Glutamatergic neuron (in vitro differentiated cells): ENCODE measurements at places on chromosomes 1 and 21. TPM values are rescaled to one million over a fixed set of nuclear protein-coding genes. Genes with fewer than 3 reads are reported as not detected.

SPRR2F gene
- not detected for total RNA-seq

TEX38 gene
- not detected for total RNA-seq

LAMB3 gene
- total RNA-seq: 0.54 TPM

POU3F1 gene
- total RNA-seq: 9.3 TPM

GIPC2 gene
- total RNA-seq: not detected

ASAP3 gene
- 53.5 TPM for total RNA-seq

RGS16 gene
- 37.2 TPM for total RNA-seq

PTBP2 gene
- 112 TPM for total RNA-seq

OSBPL9 gene
- 84.6 TPM for total RNA-seq

COL9A2 gene
- 3.3 TPM for total RNA-seq

DNA sequence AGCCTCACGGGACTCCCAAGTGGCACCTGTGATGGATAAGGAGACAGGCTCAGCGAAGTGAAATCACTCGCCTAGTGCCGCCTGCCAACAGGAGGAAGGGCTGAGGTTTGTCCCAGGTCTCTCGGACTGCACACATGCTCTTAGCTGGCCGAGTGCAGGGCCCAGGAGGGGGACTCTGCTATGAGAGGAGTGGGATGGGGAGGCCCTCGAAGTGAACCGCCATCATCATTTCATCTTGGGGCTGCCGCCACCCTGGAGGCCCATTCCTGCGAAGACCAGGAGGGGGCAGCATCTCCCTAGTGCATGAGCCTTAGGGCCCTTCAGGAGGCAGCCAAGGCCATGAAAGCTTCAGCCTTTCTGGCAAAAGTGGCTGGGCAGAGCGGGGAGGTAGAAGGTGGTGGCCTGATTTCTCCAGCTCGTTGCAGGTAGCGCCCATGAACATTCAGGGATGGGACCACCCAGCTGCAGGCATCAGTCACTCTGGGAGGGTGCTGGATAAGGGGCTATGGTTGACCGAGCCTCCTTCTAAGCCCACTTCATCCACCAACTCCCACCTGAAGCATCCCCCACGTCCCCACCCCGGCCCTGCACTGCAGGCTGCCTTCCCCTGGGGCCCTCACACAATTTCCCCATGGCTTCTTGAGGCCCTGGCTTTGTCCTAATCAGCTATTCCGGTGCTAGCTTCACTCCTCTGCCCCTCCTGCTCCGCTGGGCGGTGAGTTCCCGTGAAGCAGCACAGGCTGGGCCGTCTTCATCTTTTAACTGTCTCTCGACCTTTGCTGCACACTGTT, 17.2 kb upstream of the RASSF5 start:
- peak; percentile 93 for DNase-seq
- H3K36me3 ChIP-seq: no peaks in the 10 kb centered on the region
- H3K4me1 ChIP-seq: peaks cover 8% of the 10 kb centered on the region
- no peak overlapping the region for H3K27ac ChIP-seq
- H3K27me3 ChIP-seq: peaks cover 5% of the 10 kb centered on the region
- no peak overlapping the region for H3K4me3 ChIP-seq

- peaks cover 6% of the 10 kb centered on the region for H3K27me3 ChIP-seq
- peak overlapping the region; percentile 82 for H3K27ac ChIP-seq
- peaks cover 27% of the 10 kb centered on the region for H3K4me1 ChIP-seq
- H3K36me3 ChIP-seq: no peaks in the 10 kb centered on the region
Measured at GRCh38 chr1:245591346-245592188, 436.8 kb downstream of the KIF26B start.

- H3K36me3 ChIP-seq: no peaks in the 10 kb centered on the region
- no peak for DNase-seq
- H3K27ac ChIP-seq: no peak overlapping the region
- H3K4me1 ChIP-seq: no peaks in the 10 kb centered on the region
Measured at GRCh38 chr1:199868777-199869176, 158.7 kb upstream of the NR5A2 start.

DNA sequence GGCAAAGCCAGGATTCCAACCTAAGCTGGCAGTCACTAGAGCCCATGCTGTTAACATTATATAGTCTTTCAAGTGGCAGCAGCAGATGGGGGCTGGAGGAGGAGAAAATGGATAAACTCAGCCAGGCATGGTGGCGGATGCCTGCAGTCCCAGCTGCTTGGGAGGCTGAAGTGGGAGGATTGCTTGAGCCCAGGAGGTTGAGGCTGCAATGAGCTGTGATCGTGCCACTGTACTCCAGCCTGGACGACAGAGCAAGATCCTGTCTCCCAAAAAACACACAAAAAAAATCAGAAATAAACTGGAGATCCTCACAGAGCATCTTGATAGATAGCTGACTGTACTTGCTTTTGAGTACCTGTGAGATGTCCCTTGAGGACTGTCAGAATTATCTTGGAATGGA, 13.4 kb upstream of the WDR26 start:
- no peak for DNase-seq
- H3K4me3 ChIP-seq: no peak overlapping the region
- no peak overlapping the region for H3K27ac ChIP-seq

DNA sequence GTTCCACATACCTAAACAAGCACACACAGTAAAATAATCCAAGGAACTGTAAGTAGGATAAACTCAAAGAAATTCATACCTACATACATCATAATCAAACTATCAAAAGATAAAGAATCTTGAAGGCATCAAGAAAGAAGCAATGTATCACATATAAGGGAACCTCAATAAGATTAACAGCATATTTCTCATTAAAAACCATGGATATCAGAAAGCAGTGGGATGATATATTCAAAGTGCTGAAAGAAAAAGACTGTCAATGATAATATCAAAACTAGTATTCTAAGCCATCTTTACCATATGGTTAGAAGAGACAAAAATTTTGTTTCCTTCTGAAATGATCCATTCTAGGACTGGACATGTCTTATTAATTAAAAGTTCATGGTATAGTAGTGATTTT, 37.1 kb upstream of the ADAM30 start:
- no peak overlapping the region for H3K4me3 ChIP-seq
- no peaks in the 10 kb centered on the region for H3K4me1 ChIP-seq
- H3K36me3 ChIP-seq: peaks cover 8% of the 10 kb centered on the region
- DNase-seq: no peak

GRCh38 chr1:205374210-205375078, 17.7 kb upstream of the KLHDC8A start:
- no peak overlapping the region for H3K27ac ChIP-seq
- peaks cover 44% of the 10 kb centered on the region for H3K4me1 ChIP-seq
- DNase-seq: no peak

DNA sequence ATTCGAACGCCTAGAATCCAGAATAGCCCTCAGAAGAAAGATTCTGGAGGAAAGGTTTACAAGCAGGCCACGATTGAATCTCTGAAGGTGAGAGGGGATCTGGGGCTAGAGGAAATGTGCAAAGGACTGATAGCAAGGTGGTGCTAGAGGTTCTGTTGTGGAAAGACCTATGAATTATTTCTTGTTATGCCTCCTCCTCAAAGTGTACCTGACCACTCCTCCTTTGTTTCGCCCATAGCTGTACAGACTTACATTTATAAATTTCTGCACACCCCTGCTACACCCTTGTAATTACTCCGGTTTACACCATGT, 986 bp downstream of the TCEANC2 start:
- peaks cover 9% of the 10 kb centered on the region for H3K27me3 ChIP-seq
- no peaks in the 10 kb centered on the region for H3K36me3 ChIP-seq
- peaks cover 15% of the 10 kb centered on the region for H3K4me1 ChIP-seq
- DNase-seq: no peak

DNA sequence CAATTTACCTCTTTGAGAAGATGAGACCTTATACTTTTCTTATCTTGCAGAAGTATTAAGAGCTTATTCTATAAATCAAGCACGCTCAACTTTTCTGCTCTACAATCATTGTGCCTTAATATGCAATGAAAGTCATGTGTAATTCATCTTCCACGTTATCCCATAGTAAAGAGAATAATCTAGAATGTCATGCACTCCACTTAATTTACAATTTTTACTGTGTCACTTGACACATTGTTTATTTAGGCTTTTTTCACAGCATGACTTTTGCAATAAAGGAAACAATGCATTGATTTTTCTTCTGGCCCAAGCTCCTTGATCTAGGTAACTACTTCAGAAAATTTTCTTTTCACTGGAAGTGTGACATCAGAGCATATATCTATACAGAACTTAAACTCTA, 290.9 kb downstream of the HHIPL2 start:
- peaks cover 3% of the 10 kb centered on the region for H3K27me3 ChIP-seq
- no peaks in the 10 kb centered on the region for H3K4me1 ChIP-seq
- no peaks in the 10 kb centered on the region for H3K36me3 ChIP-seq
- no peak overlapping the region for H3K4me3 ChIP-seq

- H3K36me3 ChIP-seq: no peaks in the 10 kb centered on the region
- H3K27ac ChIP-seq: no peak overlapping the region
- H3K27me3 ChIP-seq: peaks cover 1% of the 10 kb centered on the region
Measured at GRCh38 chr1:98422816-98423215, 238.7 kb upstream of the SNX7 start.

- DNase-seq: no peak
- peaks cover 20% of the 10 kb centered on the region for H3K27me3 ChIP-seq
- no peak within 1 kb of the TSS for H3K4me3 ChIP-seq
- H3K4me1 ChIP-seq: peaks cover 2% of the 10 kb centered on the region
- H3K36me3 ChIP-seq: no peaks in the 10 kb centered on the region
Measured at GRCh38 chr1:155301342-155301841, at the start of gene PKLR. Gene PKLR, minus strand, starts transcription at chr1:155301438. Its CDS starts 43 bp downstream, at chr1:155301395.

DNA sequence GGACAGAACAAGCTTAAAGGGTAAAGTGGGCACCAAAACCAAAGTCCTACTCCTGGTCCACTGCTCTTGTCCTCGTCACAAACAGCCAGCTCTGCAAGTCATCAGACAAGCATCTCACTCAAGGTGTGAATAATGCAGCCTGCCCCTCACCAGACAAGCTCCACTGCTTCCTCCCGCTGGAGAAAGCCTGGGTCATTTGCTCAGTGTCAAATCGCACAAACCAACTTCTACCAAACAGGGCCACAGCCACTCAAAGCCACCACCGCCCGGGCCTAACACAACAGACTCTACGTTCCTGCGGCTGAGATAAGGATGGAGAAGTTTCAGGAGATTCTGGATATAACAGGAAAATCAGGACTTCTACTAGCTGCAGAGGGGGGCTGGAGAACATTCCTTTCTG, 3.3 kb downstream of the SSBP3 start:
- H3K36me3 ChIP-seq: peaks cover 22% of the 10 kb centered on the region
- DNase-seq: no peak
- peaks cover 51% of the 10 kb centered on the region for H3K4me1 ChIP-seq
- H3K27ac ChIP-seq: peak overlapping the region; percentile 98

- no peak overlapping the region for H3K27ac ChIP-seq
- DNase-seq: no peak
- no peak overlapping the region for H3K4me3 ChIP-seq
- H3K36me3 ChIP-seq: no peaks in the 10 kb centered on the region
Measured at GRCh38 chr1:67723620-67724019, 38.6 kb downstream of the GADD45A start.

- H3K4me1 ChIP-seq: peaks cover 13% of the 10 kb centered on the region
- H3K27me3 ChIP-seq: peaks cover 4% of the 10 kb centered on the region
- peaks cover 7% of the 10 kb centered on the region for H3K36me3 ChIP-seq
- H3K4me3 ChIP-seq: no peak overlapping the region
- DNase-seq: no peak
Measured at GRCh38 chr1:205477759-205478247, 22.0 kb upstream of the BLACAT1 start.

DNA sequence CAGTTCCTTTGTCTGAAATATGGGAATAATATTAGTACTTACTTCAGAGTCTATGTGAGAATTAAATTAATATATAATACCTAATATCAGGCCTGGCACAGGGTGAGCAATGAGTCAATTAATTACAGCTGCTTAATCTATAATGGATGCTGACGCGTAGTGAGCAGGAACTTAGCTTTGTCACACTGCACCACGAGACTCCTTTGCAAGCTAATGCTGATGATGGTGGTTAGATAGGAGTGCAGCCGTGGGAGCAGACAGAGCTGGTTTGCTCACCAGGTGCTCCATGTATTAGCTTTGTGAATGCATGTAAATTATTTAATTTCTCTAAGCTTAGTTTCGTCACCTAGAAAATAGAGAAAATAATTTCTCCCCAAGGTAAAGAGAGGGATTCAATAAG, 35.1 kb downstream of the KCNJ15 start:
- H3K27me3 ChIP-seq: peaks cover 2% of the 10 kb centered on the region
- DNase-seq: no peak
- H3K27ac ChIP-seq: no peak overlapping the region
- H3K4me1 ChIP-seq: no peaks in the 10 kb centered on the region

GRCh38 chr1:15172405-15173259, 19.1 kb downstream of the TMEM51 start:
- no peak overlapping the region for H3K4me3 ChIP-seq
- no peaks in the 10 kb centered on the region for H3K36me3 ChIP-seq
- no peak for DNase-seq
- no peak overlapping the region for H3K27ac ChIP-seq
- peaks cover 8% of the 10 kb centered on the region for H3K4me1 ChIP-seq

GRCh38 chr1:143699115-143699514, 272.7 kb downstream of the FAM72C start:
- peaks cover 9% of the 10 kb centered on the region for H3K27me3 ChIP-seq
- H3K36me3 ChIP-seq: no peaks in the 10 kb centered on the region
- H3K27ac ChIP-seq: no peak overlapping the region
- H3K4me1 ChIP-seq: peaks cover 3% of the 10 kb centered on the region
- DNase-seq: no peak
- peak overlapping the region; percentile 83 for H3K4me3 ChIP-seq

GRCh38 chr1:43002116-43002515, 43.4 kb upstream of the SLC2A1 start:
- no peaks in the 10 kb centered on the region for H3K36me3 ChIP-seq
- peaks cover 1% of the 10 kb centered on the region for H3K27me3 ChIP-seq
- no peaks in the 10 kb centered on the region for H3K4me1 ChIP-seq
- no peak for DNase-seq
- no peak overlapping the region for H3K4me3 ChIP-seq
